ENCODE measurements at places on chromosomes 13 and 19. TPM values are rescaled to one million over a fixed set of nuclear protein-coding genes. Genes with fewer than 3 reads are reported as not detected.

GNG7 gene
- 0.36 TPM for total RNA-seq

ZNF610 gene
- 2.6 TPM for total RNA-seq

ICAM4 gene
- total RNA-seq: 0.24 TPM

TMEM86B gene
- 3.6 TPM for total RNA-seq

All from hair follicle dermal papilla cell (primary cell).